HTR-8/SVneo (cell line): ENCODE measurements at places on chromosomes 4 and X.

DNA sequence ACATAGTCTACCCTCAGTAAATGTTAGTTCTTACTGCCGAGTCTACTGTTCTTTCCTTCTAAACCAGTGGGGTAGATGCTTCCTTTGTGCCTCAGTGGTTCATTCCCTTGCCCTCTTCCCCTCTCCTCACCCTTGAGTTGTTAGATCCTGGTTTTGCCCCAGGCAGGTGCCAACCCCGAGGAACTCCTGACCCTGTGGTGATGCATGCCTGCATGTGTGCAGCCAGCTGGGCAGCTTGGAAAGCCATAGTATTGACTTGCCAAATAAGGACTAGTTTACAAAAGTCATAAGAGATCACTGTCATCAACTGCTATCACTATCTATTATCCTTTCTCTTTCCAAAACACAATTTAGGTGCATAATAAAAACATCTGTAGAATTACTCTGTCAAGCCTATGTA is 50.9 kb downstream of the REPS2 start:
- DNase-seq: no peak

DNA sequence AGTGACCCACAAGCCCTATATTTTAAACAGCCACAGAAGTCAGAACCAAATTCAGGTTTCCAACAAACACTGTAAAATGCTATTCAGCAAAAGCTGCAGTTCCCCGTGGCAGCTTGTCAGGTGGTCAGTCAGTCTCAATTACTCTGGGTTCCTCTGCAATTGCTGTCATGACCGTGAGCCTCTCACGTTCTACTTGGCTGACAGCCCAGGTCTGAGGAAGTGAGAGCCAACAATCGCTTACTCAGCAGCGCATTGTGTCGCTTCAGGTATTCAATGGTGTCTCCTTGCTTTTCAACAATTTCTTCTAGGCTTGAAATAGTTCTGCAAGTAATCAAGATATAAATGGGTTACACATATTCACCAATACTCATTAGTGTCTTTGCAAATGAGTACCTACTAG is 25.8 kb downstream of the TRIM75 start:
- no peak for DNase-seq

DNA sequence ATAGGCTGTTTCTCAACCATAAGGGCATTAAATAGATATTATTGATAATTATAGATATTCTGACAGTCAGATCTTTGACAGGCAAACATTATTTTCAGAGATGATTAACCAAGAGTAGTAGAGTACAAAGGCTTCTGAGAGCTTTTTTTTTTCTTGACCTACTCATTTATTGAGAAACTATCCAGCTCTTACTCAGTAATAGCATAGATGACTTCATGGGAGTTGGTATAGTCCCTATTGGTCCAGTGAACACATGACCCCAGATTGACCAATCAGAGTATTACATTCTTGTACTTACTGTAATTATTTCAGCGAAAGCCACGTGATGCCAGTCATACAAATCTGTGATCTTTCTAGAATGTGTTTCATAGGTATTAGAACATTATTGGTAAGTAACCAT is 508.7 kb downstream of the FSTL5 start:
- no peak for DNase-seq

DNA sequence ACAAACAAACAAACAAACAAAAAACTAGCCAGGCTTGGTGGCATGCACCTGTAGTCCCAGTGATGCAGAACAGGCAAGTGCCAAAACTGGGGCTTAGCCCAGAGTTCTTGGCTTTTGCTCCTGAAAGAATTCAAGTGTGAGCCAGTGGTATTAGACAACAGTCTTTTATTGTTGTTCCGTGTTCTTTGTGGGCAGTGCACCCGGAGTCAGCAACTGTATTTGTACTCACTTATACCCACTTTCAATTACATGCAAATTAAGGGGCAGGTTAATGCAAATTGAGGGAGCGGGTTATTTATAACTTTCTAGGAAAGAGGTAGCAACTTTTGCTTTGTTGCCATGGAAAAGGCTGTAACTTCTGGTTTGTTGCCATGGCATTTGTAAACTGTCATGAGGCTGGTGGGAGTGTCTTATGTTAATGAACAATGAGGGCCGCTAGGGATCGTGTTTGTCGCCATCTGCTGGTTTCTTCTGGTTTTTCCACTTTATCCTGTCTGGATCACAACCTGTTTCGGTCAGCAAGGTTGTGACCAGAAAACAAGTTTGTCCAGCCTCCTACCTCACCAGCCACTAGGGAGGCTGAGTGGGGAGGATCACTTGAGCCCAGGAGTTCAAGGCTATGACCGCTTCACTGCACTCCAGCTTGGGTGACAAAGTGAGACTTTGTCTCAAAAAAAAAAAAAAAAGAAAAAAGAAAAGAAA is 88.8 kb upstream of the ESX1 start:
- DNase-seq: no peak

- no peak for DNase-seq
Measured at GRCh38 chr4:21469438-21470300, 478.9 kb downstream of the KCNIP4 start.

DNA sequence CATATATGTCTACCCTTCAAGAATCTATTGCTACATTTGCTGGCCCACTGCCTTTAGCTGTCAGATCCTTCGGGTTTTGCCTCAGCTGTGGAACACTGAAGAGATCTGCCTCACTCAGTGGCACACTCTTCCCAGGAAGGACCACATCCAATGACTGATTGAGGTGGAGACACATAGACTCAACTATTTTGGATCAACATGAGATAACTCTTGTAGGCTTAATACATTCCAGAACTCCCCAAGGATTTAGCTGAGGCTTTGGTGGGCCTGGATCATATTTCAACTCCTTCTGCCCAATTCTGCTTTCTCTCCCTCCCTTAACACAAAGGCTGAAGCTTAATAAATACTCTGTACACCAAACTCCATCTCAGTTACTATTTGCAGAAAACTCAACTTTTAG is 100.5 kb downstream of the CORIN start:
- no peak for DNase-seq

DNA sequence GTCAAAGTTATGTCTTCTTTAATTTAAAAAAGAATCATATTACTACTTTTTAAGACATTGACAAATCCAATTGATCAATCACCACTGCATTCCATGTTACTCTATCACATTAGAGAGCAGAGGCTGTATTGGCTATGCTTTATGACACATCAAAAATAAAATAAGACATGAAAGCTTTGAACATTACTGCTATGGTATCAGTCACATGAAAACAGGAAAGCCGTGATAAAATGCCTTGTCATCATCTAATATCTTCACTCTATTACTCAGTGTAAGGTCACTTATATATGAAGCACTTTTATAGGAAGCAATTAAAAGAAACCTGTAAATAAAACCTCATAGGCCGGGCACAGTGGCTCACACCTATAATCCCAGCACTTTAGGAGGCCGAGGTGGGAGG is 27.7 kb upstream of the CEP135 start:
- no peak for DNase-seq
